ENCODE measurements at places on chromosomes 4 and X. TPM values are rescaled to one million over a fixed set of nuclear protein-coding genes. Genes with fewer than 3 reads are reported as not detected.

The USP11 gene
- 42.9 TPM for total RNA-seq

The SCLT1 gene
- 7.0 TPM for total RNA-seq

The TMPRSS11D gene
- total RNA-seq, result under 0.01 TPM

The UCP1 gene
- not detected for total RNA-seq

The CT45A1 gene
- total RNA-seq, result not detected

The CITED1 gene
- total RNA-seq, result under 0.01 TPM

Measured in lung microvascular endothelial cell (primary cell).